ENCODE measurements at places on chromosomes 4 and X.

GRCh38 chr4:156575430-156576073 is 396.0 kb downstream of the PDGFC start:
- DNase-seq, result peak; percentile 10

GRCh38 chr4:176492646-176493302 is 173.0 kb downstream of the SPCS3 start:
- DNase-seq, result peak; percentile 34

- DNase-seq, result no peak
Measured at GRCh38 chr4:186805020-186805820, 81.6 kb upstream of the FAT1 start.

GRCh38 chr4:46554760-46555465 is 165.0 kb upstream of the GABRA2 start:
- no peak for DNase-seq

DNA sequence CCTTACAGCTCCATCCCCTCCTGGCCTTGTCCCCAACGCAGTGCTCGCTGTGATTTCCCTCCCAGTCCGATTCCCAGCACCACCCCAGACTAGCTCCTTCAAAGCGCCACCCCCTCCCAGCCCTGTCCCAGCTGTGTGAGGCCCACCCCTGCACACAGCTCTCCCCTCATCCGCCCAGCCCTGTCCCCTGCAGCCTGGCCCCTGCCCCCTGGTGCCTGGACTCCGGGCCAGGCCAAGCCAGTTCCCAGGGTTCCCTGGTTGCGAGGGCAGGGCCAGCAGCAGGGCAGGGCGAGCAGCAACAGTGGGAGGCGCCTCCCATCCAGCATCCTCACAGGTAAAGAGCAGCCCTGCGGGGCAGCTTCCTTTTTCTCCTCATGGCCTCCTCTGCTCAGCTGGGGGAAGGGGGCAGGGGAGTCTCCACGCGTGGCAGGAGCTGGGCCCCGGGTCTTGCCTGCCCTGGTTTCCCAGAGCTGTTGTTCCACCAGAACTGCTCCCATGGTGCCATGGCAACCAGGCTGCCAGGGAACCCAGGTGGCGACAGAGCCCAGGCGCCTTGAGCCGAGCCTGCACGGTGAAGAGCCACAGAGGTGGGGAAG is 24.8 kb downstream of the IQSEC2 start:
- DNase-seq, result no peak

GRCh38 chr4:22187203-22187820 is 238.7 kb upstream of the KCNIP4 start:
- DNase-seq, result no peak

DNA sequence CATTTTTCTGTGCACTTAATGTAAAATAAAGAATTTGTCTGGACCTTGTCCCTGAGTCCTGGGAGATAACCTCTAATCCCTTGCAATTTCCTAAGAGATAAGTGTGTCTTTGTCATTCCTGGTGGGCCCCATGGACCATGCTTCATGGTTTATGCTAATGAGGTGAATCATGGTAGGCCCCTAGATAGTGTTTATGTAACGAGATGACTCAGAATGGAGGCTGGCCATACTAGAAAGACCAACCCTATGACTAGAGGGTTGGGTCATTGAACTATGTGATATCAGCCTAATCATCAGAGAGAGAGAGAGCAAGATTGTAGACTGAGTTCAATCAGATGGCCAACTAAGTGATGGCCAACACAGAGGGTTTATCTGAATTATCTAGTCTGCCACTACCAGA is 64.2 kb upstream of the NHSL2 start:
- DNase-seq, result peak; percentile 81

DNA sequence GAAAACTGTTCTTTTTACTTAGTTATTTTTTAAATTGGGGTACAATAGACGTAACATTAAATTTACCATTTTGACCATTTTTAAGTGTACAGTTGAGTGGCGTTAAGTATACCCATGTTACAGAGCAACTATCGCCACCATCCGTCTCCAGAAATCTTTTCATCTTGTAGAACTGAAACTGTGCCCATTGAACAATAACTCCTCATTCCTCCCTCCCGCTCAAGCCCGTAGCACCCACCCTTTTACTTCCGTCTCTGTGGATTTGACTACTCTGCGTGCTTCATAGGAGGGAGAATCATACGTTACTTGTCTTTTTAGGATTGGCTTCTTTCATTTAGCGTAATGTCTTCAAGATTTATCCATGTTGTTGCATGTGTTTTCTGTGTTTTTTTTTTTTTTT is 55.3 kb downstream of the TMEM131L start:
- DNase-seq, result no peak

DNA sequence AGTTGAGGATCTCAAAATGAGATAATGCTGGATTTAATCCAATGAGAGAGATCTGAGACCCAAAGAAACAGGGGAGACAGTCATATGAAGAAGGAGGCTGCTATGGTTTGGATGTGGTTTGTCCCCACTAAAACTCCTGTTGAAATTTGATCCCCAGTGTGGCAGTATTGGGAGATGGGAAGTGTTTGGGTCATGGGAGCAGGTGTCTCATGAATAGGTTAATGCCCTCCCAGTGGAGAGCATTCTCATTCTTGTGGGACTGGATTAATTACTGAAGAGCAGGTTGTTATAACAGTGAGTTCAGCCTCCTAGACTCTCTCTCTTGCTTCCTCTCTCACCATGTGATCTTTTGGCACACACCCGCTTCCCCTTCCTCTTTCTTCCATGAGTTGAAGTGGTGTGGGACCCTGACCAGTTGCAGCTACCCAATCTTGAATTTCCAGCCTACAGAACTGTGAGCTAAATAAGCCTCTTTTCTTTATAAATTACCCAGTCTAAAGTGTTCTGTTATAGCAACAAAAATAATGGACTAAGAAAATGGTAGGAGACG is 70.3 kb downstream of the PPEF2 start:
- DNase-seq, result no peak

All from ELR (cell line).